ENCODE measurements at places on chromosomes 11 and 22.

DNA sequence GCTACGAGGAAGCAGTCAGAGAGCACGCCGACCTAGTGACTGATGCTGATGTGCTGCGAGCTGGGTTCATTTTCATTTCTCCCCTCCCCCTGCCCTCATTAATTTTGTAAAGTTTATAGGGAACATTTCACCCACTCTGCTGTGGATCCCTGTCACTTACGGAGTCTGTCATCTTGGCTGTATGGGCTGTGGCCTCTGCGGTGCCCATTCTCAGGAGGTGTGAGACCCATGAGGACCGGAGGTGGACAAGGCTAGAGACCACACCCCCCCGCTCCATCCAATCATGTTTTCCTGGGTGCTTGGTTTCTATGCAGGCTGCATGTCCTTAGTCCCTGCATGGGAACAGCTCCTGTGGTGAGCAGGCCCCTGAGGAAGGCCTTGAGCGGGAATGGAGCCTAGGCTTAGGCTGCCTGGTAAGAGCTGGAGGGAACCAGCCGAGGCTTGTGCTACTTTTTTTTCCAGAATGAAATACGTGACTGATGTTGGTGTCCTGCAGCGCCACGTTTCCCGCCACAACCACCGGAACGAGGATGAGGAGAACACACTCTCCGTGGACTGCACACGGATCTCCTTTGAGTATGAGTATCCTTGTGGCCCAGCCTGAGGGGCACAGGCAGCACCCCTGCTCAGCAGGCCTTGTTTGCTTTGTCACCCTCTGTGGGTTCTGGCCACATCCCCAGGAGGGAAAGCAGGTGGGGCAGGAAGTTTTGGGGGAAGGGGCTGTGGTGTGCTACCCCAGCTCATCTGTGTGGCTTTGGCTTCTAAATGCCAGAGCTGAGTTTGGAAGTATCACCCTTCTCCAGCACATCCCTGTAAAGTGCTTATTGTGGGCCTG lies 19.1 kb downstream of the CLDN5 start:
- DNase-seq, result no peak

DNA sequence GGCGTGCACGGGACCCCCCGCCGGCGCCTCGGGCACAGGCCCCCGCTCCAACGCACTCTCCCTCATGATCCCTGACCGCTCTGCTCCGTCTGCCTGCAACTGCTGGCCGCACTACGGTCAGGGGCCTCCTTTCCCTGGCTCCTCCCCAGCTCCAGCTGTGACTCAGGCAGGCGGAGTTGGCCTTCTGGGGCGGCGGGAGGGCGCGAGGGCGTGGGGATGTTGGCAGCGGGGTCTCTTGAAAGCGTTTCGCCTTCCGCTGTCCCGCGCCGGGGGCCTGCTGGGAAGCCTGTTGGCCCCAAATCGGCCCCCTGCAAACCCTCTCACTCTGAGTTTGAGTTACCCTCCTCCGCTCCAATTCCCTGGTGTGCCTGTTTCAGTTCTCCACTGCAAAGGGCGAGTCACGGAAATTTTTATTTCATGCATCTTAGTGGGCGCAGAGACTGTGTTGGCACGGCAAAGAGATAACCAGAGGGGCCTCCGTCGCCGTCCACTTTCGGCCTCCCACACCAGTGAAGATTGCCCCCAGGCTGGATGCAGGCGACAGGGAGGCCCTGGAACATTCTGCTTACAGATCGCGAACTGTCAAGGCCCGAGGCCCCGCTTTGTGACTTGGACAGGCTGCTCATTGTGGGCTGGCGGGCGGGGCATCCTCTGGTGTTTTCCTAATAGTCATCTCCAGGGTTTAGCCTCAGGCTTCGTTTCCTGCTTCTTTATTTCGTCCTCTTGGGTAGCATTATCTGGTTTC lies at the start of gene CAVIN3:
TSS of gene CAVIN3 (minus strand) at position 91 of the 745 bp plus-strand sequence. CDS start at position 66, 25 bp downstream.
- peak; percentile 95 for DNase-seq

DNA sequence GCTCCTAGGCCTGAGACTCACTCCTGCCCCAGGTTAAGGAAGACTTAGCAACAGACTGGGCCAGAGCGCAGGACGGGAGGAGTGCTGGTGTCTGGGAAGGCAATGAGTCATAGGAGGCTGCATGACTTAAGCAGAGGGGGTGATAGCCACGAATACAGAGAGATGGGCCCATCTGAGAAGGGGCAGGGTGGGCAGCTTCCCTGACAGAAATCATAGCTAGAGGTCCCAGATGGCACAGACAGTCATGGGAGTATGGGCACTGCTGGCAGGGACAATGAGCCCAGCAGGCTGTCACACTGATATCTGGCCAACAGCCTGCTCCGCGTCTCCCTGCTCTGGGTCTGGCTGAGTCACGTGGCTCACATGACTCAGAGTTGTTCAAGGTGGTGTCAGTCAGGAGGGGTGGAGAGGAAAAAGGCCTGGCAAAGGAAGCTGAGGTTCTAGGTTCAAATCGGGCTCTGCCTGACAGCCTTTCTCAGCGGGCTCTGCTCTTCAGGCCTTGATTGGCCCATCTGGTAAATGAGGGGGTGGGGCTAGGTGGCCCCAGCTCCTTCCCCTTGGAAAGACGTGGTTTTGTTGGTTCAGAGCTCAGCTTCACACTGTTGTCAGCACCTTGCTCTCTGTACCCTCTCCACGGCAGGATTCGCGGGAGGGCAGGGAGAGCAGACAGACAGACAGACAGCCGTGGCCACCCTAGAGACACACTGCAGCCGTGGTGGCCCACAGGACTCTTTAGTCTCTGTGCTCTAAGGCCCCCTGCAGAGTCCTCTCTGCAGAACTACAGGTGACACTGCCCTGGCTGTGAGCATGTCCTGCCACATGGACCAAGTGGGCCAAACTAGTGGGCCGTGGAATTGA lies 47.8 kb downstream of the DBX1 start:
- DNase-seq, result peak; percentile 92

DNA sequence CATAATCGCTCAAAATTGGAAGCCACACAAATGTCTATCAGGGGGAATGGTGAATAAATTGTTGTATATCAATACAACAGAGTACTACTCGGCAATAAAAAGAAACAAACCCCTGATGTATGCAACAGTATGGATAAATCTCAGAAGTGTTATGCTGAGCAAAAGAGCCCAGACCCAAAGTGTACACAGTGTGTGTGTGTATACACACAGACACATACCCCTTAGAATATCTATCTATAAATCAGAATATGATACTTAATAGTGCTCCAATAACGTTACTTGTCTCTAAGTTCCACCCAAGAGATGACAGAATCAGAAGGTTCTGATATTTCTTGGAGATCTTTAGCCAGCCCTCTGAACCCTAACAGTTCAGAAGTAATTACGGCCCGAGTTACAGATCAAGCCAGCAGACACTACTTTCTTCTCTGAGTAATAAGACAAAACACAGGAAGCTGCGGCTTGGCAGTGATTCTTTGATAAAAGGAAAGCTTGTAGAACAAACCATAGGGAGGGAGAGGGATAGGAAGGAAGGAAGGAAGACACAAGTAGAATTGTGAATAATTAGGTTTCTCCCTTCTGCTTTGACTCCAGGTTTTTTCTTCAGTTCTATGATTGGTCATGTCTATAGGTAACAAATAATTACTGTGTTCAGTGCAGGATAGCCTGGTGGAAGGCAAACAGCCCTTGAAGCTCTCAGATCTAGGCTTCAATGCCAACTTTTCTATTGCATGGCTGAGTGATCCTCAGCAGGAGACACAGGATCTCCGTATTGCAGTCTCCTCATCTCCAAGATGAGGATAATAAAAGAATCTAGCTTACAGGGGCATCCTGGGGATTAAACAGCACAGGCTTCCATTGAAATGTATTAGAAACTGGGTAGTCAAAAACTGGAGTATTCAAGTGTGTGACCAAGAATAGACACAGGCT lies 75.6 kb upstream of the TEAD1 start:
- no peak for DNase-seq

DNA sequence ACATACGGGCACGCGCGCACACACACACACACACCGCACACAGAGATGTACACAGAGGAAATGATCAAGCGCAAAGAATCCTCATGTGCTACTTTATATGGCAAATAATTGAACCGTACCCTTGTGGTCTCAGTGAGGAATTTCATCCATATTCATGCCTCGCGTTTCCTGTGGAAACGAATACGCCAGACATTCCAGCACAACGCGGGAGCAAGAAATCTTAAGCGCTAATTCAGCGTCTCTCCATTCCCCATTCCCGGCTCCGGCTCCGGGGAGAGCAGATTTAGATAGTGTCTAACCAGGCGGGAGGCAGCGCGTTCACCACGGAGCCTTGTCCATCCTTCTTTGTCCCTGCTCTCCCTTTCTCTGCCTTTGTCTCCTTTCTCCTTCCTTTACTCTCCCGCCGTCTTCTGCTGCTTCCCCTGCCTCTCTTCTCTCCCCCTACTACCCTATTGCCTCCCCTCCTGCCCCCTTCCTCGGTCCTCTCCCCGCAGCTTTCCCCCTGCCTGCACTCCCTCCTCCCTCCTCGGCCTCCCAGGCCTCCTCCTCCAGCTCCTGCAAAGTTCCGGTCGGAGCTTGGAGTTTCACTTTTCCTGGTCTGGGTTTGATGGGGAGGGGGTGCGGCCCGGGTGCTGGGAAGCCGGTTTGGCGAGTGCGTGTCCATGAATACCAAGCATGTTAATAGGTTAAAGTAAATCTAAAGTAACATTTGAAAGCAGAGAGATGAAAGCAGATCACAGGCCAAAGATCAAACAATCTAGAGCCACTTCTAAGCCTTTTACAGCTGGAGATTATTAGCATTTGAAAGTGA lies 579.3 kb downstream of the BUD13 start:
- no peak for DNase-seq

DNA sequence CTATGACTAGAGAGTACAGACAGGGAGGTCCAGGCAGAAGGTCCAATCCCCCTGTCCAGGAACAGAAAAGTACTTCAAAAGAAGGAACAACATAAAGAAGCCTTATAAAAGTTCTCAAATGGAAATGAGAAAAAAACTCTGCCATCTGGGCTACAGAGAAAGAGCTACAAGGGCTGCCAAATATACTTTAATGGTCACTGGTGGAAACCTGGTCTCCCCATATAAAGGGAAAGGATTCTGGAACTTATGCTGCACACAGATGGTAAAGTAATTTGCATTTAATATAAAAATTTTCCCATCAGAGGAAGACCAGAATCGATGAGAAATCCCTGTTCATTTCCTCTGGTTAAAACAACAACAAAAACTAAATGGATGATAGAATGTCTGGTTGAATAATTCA lies 119.4 kb upstream of the MTMR2 start:
- DNase-seq, result no peak

- DNase-seq, result peak; percentile 38
These were observed 54.1 kb upstream of the ARHGAP42 start for GRCh38 chr11:100632941-100633452.

DNA sequence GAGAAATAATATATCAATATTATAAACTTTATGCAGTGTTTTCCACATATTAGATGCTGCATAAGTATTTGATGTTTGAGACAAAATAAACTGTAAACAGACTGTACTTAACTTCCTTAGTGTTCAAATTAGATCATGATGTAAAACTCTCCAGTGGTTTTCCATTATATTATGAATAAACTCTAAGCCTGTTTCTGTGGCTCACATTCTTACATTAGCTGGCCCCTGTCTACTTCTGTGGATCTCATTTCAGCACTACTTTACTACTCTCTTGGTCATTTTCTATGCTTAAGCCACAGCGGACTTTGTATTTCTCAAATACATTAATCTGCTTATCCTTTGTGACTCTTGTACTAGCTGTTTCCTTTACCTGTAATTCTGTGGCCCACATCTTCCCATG lies 55.6 kb downstream of the ARHGEF12 start:
- DNase-seq, result no peak

Data from tibial artery (tissue), 4 donors.